ENCODE measurements at places on chromosomes 4 and X.

DNA sequence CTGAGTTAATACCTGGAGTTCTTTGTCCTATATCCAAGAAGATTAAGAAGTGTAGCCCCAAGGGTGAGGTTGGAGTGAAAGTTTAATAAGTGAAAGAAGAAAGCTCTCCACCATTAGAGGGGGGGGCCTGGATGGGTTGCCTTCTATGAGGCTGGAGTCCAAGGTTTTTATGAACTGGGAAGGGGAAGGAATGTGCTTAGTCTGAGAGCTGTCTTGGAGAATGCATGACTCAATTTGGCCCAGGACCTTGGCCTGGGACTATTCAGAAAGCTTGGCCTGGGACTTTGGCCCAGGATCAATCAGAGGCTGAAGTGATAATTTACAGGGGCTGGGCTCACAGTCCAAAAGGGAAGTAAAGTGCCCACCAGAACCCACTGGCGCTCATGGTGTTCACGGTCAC, 1049.0 kb upstream of the GRIA3 start:
- no peak for DNase-seq

- DNase-seq, result no peak
Observed at GRCh38 chrX:151004085-151004484, 20.9 kb downstream of the HMGB3 start.

DNA sequence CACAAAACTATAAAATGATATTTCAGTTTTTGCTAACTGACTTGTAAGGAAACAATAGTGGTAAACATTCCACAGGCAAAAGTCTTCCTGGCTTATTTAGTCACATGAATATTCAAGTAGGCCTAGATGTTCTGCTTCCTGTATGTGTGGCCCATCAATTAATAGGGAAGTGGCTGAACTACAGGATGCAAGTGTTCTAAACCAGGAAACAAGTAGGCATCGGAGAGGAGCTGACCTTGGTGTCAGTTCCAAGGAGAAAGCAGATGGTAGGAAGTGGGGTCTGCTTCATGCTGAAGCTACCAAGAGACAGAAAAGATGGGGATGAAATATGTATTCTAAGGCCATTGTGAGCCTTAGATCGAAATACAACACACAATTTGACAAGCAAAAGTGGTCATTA, 149.7 kb downstream of the ANTXR2 start:
- no peak for DNase-seq

GRCh38 chr4:157226601-157227000, 6.1 kb downstream of the GRIA2 start:
- no peak for DNase-seq

DNA sequence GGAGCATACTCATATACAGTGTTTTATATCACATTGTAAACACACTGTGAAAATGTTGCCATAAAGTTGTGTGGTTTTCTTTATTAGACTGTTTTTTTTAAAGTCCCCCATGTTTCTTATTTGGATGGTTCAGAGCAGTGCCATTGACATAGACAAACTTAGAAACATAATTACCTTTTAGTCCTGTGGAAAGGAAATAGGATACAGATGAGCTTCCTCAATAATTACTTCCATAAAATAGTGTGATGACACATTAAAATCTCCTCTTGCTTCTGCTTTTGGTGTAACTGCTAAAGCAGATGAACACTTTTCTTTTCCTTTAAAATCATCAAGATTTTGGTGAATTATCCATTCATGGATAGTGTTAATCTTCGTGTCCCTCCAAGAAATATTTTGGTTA, 52.9 kb upstream of the LIMCH1 start:
- no peak for DNase-seq

DNA sequence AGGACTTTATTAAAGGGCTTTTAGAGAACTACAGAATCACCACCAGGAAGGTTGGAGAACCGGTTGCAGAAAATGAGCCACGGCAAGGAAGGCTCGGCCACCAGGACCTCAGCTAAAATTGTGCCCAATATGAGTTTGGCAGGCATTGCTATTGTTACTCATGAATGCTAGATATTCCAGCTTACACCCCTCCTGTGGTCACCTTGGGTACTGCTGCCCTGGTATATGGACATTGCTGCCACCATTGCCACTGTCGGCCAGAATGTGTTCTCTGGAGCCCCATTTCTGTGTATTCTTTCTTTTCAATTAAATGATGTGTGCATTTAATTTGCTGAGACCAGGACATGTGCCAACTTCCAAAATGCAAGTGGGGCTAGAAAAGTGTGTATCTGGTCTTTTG, 626.7 kb upstream of the BOD1L1 start:
- DNase-seq, result no peak

GRCh38 chr4:1479454-1479853, 73.2 kb upstream of the NKX1-1 start:
- DNase-seq, result no peak
